ENCODE measurements at places on chromosomes 6 and 20.

DNA sequence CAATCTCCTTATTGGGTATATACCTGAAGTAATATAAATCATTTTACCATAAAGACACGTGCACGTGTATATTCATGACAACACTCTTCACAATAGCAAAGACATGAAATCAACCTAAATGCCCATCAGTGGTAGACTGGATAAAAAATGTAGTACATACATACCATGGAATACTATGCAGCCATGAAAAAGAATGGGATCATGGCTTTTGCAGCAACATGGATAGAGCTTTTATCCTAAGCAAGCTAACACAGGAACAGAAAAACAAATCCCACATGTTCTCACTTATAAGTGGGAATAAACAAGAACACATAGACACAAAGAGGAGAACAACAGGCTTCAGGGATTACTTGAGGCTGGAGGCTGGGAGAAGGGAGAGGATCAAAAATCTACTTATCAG, 208.3 kb upstream of the QKI start:
- no peak for DNase-seq

- DNase-seq = no peak
These were observed 186.0 kb upstream of the POU3F2 start for GRCh38 chr6:98648211-98648914.

DNA sequence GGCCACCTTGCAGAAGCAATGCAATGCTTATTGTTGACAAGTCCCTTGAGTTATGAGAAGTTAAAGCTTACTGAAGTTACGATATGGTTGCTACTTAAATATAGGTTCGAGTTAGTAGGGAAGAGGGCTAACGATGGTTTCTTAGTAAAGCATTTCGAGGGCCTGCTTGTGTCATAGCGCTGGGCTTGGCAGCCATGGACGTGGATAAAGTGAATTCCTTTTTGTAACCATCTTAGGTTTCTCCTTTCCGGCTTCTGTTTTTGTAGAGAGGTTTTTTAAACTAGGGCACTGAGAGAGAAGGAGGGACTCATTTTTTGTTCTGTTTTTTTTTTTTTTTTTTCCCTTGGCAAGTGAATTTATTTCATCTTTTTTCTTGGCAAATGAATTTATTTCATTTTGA, 27.6 kb downstream of the TIAM2 start:
- DNase-seq = no peak

DNA sequence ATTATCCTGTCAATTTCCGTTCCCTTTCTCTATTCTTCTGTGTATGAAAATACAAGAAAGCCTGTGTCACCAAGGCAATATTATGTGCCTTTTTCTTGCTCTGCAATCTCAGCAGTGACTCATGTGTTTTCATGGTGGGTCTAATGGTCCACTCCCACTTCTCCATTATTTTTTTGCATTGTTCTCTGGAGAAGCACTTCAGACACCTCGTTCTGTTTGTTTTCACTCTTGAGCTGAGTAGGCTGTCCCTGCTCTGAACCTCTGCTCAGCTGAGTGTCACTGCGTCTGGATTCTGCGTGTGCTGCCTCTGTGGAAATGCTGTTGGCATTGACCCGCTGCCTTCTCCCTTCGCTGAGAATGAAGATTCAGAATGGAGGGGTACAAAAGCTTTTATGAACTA, 230.6 kb downstream of the TMEM242 start:
- no peak for DNase-seq

DNA sequence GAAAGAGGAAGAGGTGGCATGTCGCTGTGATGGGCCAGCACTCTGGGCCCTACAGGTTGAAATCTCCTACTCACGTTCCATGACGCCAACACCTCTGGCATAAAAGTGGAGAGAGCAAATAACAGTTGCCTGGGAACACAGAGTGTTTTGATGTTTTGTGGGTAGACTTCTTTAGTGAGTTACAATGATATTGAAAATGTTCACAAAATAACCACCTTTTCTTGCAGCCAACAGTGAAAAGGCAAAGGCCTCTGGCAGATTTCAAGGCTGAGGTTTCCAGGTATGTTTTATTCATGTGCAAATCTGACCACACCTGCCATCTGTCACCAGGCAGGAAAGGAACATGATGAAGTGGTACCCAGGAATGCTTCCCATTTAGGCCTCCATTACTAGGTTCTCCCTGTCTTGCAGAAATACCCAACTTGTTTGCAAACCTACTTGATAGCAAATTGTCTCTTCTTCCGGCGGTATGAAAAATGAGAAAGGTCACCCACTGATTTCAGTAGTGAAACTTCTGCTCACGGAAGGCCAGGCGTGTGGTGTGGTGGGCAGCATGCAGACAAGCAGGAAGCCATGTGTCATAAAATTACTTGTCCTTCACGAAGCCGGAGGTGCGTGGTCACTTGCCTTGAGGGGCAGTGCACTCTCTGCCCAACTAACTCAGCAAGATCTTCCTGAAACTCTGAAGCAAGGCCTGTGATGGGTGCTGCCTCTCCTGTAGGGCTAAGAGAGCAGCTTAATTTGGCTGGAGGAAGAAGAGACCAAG, 299.1 kb upstream of the PRDM1 start:
- no peak for DNase-seq

- DNase-seq = no peak
These were observed 11.2 kb upstream of the ZBTB46 start for GRCh38 chr20:63842258-63842657.

DNA sequence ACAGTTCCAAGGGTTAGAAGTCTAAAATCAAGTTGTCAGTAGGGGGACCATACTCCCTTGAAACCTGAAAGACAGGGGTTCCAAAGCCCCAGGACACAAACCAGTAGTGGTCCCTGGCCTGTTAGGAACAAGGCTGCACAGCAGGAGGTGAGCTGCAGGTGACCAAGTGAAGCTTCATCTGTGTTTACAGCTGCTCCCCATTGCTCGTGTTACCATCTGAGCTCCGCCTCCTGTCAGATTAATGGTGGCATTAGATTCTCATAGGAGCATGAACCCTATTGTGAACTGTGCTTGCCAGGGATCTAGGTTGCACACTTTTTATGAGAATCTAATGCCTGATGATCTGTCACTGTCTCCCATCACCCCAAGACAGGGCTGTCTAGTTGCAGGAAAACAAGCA, 25.3 kb upstream of the SIM1 start:
- DNase-seq = no peak

DNA sequence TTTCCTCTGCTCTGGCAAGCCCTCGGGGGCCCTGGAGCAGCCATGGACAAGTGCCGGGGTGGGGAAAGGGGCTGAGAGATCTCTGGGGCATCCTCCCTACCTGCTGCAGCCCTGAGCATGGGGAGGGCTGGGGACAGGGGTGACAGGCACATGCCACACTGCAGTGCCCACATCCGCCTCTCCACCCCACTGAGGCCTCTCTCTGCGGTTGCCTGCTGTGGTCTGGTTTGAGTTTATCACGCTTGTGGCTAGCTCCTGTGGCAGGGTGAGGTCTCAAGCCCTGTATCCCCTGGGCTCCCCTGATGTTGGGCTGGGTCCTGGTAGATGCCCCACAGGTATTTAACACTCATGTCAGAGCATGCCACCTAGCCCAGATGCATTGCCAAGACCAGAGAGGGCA, 52.9 kb upstream of the MLN start:
- DNase-seq = no peak

- DNase-seq = no peak
These were observed 220.3 kb upstream of the LRFN2 start for GRCh38 chr6:40807484-40807883.

DNA sequence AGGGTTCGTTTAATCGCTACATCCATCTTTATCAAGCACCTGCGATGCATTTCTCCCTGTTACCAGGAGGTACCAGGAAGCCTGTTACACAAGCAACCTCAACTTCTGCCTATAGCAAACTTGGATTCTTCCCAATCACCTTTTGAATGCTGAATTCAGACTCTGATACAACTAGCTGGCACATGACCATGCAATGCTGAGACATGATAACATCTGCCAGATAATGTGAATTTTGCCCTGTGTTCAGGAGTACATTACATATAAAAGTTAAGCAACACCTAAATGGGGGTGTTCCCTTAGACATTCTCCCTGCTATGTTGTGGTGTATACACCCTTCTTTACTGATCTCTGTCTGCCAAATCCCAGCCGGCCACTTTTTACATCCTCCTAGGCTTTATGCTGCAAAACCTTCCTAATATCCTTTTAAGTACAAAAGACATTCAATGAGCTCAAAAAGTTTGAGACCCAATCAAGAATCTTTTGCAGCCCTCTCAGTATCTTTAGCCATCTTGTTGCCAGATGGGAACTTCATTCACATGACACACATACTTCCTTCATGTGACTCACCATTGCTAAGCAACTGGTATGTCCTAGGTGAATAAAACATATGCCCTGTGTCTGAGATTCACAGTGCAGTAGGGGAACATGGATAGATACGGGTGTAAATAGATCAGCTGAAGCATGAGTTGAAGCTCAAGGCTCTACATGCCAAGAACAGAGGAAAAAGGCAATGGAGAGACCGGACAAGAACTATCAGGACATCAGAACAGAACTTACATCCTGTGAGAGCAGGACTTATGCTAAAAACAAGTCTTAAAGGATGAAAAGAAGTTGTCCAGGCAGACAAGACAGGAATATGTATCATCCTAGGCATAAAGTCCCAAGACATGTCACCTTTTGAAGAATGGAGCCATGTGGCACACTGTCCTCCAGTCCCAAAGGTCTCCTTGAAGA, 84.3 kb downstream of the ZHX3 start:
- no peak for DNase-seq

- no peak for DNase-seq
These were observed 54.7 kb upstream of the SNX9 start for GRCh38 chr6:157768304-157768703.

DNA sequence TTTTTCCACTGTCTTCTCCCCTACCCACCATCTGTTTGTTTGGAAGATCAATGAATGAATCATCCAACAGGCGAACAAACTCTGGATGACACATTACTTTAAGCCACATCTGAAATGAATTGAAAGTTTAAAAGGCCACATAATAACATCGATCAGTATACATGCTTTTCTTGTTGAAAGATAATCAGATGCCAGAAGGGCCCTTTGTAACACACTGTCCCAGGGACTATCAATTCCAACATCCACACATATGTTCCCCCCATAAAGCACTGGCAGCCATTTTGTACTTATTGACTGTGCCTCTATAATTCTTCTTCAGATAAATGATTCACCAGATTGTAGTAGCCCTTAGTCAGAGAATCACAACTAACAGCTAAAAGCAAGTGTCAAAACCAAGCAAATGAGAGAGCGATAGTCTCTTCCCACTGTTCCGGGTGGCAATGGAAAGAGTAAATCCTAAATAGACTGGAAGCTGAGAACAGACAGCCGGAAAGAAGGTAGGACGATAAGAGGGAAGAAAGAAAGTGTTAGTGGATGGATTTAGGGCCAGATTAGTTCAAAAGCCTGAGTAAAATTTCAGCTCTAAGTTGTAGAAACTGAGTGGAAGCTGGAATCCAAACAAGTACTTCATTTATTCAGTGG, 184.9 kb upstream of the TENT5A start:
- DNase-seq = no peak

DNA sequence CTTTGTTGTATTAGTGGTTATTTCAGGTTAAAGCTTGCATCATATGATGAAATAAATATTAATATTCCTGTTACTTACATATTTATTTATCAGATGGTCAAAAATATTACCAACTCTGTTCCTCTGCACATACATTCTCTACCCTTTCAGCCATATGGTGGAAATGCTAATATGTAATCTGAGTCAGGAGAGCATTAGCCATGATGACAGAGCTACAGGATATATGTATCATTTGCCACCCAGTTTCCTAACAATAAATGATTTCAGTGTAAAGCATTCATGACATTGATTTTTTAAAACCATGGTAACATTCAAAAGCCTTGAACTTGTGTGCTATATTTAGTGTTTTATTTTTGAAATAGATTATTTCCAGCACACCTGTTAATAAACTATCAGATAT, 16.6 kb downstream of the POPDC3 start:
- DNase-seq = no peak

GRCh38 chr20:57653910-57654309, 33.7 kb upstream of the ZBP1 start:
- DNase-seq = no peak

DNA sequence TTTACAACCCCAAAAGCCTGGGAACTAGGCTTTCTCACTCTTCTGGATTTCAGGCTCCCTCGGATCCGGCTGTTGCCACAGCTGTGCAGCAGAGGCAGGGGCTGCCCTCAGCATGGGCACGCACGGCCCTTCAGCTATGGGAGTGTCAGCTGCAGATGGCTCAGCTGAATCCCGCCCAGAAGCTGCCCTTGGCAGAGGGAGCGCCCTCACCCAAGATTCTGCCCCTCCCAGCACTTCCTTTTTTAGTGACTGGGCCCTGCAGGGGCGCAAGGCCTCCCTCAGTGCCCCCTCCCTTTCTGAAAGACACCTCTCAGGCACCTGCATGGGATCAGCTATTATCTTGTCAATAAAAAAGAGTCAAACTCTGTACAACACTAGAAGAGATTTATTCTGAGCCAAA, 67.9 kb upstream of the THBS2 start:
- no peak for DNase-seq

GRCh38 chr6:105179244-105180065, at the start of gene POPDC3:
TSS of gene POPDC3 (minus strand) at chr6:105180014. CDS start at chr6:105161909, 18,105 bp downstream.
- DNase-seq = peak; percentile 71

DNA sequence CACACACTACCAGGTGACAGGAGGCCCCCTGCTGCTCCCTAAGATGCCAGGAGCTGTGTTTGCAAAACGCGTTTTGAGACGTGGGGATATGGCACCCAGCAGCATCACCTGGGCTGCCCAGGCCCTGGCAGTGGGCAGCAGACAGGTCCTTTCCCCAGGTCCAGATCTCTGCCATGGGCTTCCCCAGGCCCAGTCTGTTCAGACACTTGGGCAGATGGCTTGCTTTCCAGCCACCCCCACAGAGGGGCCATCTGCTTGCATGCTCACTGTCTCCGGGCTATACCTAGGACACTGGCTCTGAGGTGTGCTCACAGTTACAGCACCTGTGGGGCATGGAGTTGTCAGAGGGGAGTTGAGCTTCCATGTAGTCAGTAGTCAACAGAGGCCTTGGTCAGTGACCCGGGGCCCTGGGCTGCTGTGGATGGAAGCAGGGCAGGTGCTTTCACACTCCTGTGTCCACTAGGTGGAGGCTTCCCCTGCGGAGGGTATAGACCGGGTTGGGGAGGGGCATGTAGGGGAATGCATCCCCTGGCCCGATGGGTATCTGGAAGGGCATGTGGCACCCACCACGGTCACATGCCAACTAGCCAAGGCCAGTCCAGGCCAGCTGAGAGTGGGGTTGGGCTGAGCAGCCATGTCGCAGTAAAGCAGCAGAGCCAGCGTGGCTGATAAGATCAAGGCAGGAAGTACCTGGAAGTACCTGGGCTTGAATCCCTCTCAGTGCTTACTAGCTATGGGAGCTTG, 185.4 kb upstream of the SLC24A3 start:
- DNase-seq = no peak

GRCh38 chr6:2035826-2036709, 209.3 kb downstream of the GMDS start:
- DNase-seq = no peak

GRCh38 chr6:40958738-40959137, 80.3 kb downstream of the UNC5CL start:
- no peak for DNase-seq
